ENCODE measurements at places on chromosomes 2 and 18. TPM values are rescaled to one million over a fixed set of nuclear protein-coding genes. Genes with fewer than 3 reads are reported as not detected.

The SLC35F6 gene
- total RNA-seq = 39.1 TPM

The GKN1 gene
- not detected for total RNA-seq

The CTAGE1 gene
- not detected for total RNA-seq

The OSR1 gene
- total RNA-seq = 6.9 TPM

The SIGLEC15 gene
- total RNA-seq = 1.0 TPM

The HOXD1 gene
- total RNA-seq = not detected

The TDRD15 gene
- total RNA-seq = 1.9 TPM

- no peaks in the 10 kb centered on the region for H3K27me3 ChIP-seq
- H3K4me1 ChIP-seq = no peaks in the 10 kb centered on the region
- H3K36me3 ChIP-seq = no peaks in the 10 kb centered on the region
- H3K27ac ChIP-seq = no peak overlapping the region
- no peak overlapping the region for H3K4me3 ChIP-seq
Measured at GRCh38 chr2:25275575-25275965, 66.2 kb downstream of the DNMT3A start.

GRCh38 chr2:64867253-64867996 is 121.8 kb upstream of the SLC1A4 start:
- DNase-seq = no peak
- no peaks in the 10 kb centered on the region for H3K27me3 ChIP-seq
- no peaks in the 10 kb centered on the region for H3K36me3 ChIP-seq
- H3K27ac ChIP-seq = no peak overlapping the region

DNA sequence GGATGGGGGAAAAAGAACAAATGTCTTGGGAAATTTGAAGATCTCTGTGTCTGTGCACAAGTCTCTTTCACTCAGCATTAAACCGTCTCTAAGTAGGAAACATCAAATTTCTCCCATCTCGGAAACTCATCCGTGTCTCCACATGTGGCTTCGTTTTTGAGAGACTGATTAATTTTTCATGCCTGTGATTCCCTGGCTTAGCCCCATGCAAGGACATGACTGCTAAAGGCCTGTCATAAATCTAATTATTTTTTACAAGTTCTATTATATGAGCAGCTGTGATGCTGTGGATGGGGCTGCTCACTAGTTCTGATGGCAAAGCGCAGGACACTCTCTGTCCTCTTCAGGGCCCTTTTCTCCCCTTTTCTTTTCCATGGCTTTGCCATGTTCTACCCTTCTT is 129.1 kb downstream of the RGPD3 start:
- no peak overlapping the region for H3K4me3 ChIP-seq
- no peak for DNase-seq
- no peak overlapping the region for H3K27ac ChIP-seq
- no peaks in the 10 kb centered on the region for H3K4me1 ChIP-seq
- peaks cover 89% of the 10 kb centered on the region for H3K27me3 ChIP-seq

GRCh38 chr2:191115391-191115790 is 35.4 kb downstream of the STAT4 start:
- H3K36me3 ChIP-seq = no peaks in the 10 kb centered on the region
- no peak overlapping the region for H3K27ac ChIP-seq
- no peak overlapping the region for H3K4me3 ChIP-seq
- H3K27me3 ChIP-seq = no peaks in the 10 kb centered on the region

- H3K27me3 ChIP-seq = peaks cover 10% of the 10 kb centered on the region
- H3K4me3 ChIP-seq = no peak overlapping the region
- H3K27ac ChIP-seq = no peak overlapping the region
- no peak for DNase-seq
- H3K4me1 ChIP-seq = no peaks in the 10 kb centered on the region
- no peaks in the 10 kb centered on the region for H3K36me3 ChIP-seq
Measured at GRCh38 chr2:59025157-59025757, 784.1 kb upstream of the FANCL start.

DNA sequence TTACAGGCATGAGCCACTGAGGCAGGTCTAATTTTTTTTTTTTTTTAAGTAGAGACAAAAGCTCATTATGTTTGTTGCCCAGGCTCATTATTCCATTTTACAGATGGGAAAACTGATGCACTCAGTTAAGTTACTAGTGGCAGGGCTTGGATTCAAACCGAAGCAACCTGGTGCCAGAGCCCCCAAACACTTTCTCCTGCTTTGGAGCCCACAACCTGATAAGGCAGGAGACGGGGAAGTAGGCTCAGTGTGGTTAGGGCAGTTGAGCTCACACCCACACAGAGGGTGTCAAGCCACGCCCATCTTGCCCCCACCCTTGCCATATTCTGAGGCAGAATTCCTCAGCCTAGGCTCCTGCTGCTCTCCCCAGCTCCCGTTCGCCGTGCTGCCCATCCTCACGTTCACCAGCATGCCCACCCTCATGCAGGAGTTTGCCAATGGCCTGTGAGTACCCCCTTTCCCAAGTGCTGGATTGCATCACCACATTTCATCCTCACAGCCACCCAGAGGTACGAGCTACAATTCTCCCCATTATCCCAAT is 5.8 kb upstream of the CTDSP1 start:
- no peaks in the 10 kb centered on the region for H3K36me3 ChIP-seq
- no peak for DNase-seq
- H3K27ac ChIP-seq = no peak overlapping the region
- peaks cover 18% of the 10 kb centered on the region for H3K4me1 ChIP-seq
- no peaks in the 10 kb centered on the region for H3K27me3 ChIP-seq

DNA sequence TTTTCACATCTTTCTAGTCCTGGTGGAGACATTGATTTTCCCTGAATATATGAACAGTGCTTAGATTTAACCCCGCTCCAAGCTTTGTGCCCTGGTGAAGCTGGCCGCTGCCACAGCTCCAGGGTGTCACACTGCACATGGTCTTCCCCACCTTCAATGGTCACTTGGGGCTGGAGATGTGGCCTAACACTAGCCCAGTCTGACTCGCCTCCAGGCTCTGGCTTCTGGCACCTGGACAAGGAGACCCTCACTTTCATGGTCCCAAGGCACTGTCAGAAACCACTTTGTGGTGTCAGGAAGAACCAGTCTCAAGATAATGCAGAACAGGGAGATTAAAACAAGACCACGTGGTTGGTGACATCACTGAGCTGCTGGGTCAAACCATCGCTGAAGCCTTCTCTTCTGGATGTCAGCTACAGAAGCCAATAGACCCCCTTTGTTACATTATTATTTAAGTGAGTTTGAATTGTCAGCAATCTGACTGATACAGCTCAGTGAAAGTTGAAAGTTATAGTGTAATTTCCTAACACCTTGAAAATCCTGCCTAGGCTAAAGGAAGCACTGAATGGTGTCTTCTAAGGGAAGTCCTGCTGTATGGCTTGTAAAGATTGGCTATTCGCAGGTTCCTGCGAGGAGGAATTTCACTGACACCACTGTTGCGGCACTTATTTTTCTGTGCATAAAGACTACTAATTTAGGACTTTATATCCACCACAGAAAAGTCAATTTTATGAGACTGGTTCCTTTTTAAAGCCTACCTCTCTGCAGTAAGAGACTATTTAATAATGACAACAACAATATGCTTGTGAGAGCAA is 55.0 kb upstream of the CTDP1 start:
- no peaks in the 10 kb centered on the region for H3K36me3 ChIP-seq
- H3K4me1 ChIP-seq = no peaks in the 10 kb centered on the region
- no peak overlapping the region for H3K27ac ChIP-seq
- no peak for DNase-seq
- H3K27me3 ChIP-seq = peaks cover 91% of the 10 kb centered on the region

DNA sequence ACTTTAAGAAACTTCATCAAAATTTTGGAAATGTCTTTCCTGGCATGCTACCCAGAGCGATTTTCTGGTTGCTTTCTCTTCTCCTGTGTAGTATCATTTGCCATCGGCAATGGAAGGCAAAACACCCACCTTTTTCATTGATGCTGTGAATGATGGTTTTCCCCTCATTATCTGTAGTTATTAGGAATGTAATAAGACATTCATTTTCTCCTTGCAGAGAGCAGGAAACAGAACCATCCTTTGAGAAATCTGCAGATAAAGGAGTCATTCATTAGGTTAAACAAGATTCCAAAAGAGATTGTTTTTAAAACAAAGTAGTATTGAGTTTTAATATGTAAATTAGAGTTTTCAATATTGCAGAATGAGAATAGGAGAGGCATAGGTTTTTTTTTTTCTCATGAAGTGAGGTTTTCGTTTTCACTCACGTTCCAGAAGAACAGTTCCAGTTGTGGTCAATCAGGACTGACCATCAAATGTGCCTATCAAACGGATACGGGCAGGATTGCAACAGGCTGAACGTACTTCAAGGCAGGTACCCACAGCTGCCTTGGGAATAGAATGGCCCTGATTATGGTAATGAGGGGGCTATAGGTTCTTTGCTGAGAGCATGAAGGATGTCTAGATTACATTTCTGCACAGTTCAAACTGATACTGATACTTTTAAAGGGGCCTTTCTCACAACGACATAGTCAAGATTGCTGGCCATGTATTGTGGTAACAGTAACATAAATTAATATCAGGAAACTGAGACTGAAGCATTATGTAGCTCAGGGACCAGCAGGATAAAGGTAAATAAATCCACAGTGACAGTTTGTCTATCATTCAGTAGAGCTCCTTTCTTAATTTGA is 49.8 kb upstream of the PLA2R1 start:
- no peak for DNase-seq
- no peaks in the 10 kb centered on the region for H3K27me3 ChIP-seq

- no peaks in the 10 kb centered on the region for H3K36me3 ChIP-seq
- H3K27ac ChIP-seq = no peak overlapping the region
- H3K4me3 ChIP-seq = no peak overlapping the region
- no peak for DNase-seq
- no peaks in the 10 kb centered on the region for H3K27me3 ChIP-seq
- H3K4me1 ChIP-seq = no peaks in the 10 kb centered on the region
Measured at GRCh38 chr2:35989040-35989439, 366.5 kb upstream of the CRIM1 start.

- H3K4me1 ChIP-seq = no peaks in the 10 kb centered on the region
- no peaks in the 10 kb centered on the region for H3K27me3 ChIP-seq
- no peak overlapping the region for H3K4me3 ChIP-seq
- H3K27ac ChIP-seq = no peak overlapping the region
Measured at GRCh38 chr18:37654731-37655369, 89.3 kb upstream of the CELF4 start.

DNA sequence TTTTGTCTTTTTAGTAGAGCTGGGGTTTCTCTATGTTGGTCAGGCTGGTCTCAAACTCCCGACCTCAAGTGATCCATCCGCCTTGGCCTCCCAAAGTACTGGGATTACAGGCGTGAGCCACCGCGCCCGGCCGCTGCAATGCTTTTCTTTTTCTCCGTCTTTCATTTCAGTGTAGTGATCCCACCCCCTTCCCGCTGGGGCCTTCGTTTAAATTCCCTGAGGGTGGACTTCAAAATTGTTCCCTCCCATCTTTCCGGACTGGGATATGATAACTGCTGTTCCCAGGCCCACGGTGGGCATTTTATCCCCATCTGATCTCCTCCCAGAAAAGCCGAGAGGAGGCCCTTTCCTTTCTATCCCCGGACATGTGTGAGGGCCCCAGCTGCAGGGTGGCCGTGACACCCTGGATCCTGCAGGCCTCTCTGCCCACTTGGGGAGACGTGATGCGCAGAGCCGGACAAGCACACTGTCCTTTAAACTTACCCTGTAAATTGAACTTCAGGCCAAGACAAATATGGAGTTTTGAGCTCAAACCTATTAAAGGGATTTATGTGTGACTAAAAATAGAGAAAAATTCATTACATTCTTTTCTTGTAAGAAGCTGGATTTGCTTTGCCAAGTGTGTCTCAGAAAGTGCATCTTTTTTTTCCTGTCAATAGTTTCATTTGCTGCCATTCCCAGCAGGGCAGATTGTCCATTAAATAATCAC is 54.5 kb upstream of the AFF3 start:
- no peak overlapping the region for H3K27ac ChIP-seq
- no peaks in the 10 kb centered on the region for H3K4me1 ChIP-seq
- no peak for DNase-seq
- H3K4me3 ChIP-seq = no peak overlapping the region
- H3K36me3 ChIP-seq = no peaks in the 10 kb centered on the region

DNA sequence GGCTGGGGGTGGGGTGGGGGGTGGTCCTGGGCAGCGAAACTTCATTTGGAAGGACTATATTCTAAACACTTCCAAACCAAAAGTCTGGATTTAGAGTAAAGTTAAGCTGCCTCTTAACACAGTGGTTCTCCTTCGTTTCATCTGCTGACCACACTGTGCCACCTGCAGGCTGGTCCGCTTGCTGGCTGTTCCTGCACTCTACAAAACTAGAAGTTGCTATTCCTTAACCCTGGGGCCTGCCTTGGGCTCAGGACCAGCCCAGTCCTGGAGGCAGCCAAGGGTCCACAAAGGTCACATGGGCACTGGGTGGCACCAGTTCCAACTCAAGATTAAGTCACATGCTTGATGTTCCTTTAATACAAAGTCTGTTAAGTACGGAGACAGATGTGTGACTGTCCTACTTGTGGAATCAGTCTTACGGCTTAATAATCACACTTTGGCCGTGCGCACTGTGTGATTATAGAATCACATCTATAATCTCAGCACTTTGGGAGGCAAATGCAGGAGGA is 195.4 kb downstream of the FAM210A start:
- H3K27me3 ChIP-seq = peaks cover 91% of the 10 kb centered on the region
- H3K27ac ChIP-seq = no peak overlapping the region

DNA sequence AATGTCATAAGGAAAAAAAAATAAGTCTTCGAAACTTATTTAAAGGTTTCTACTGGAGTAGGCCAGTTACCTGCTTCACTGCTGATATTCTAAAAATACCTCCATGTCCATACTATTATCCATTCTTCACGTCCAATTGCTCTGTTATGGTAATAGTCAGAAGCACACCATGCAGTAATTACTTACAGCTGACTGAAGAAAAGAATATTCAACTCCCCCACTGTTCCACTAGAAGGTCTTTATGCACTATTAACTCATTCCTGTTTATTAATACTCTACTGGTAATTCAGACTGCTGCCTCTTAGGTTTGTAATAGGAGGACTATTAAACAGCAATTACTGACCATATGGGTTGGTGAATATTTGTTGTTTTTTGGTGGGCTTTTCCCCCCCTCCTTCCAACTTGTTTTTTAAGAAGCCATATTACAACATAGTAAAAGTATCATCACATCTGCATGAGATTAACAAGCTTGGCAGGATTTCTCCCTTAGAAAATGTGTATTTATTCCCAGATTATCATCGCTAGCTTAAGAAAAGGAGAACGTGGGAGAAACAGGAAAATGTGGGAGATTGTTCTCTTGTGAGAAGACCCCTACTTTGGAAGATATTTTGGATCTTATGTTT is 806.4 kb upstream of the FANCL start:
- no peak for DNase-seq
- peaks cover 34% of the 10 kb centered on the region for H3K27me3 ChIP-seq
- no peak overlapping the region for H3K27ac ChIP-seq
- no peak overlapping the region for H3K4me3 ChIP-seq

GRCh38 chr2:85162746-85163301 is 29.6 kb downstream of the TCF7L1 start:
- no peaks in the 10 kb centered on the region for H3K27me3 ChIP-seq
- H3K36me3 ChIP-seq = no peaks in the 10 kb centered on the region
- H3K4me1 ChIP-seq = no peaks in the 10 kb centered on the region
- no peak for DNase-seq
- no peak overlapping the region for H3K4me3 ChIP-seq
- H3K27ac ChIP-seq = no peak overlapping the region

GRCh38 chr2:12935796-12936195 is 219.1 kb downstream of the TRIB2 start:
- no peak overlapping the region for H3K27ac ChIP-seq
- DNase-seq = no peak
- no peaks in the 10 kb centered on the region for H3K27me3 ChIP-seq
- no peak overlapping the region for H3K4me3 ChIP-seq
- H3K4me1 ChIP-seq = peaks cover 4% of the 10 kb centered on the region
- H3K36me3 ChIP-seq = no peaks in the 10 kb centered on the region

GRCh38 chr2:71787108-71787415 is 333.7 kb downstream of the DYSF start:
- H3K36me3 ChIP-seq = no peaks in the 10 kb centered on the region
- H3K27me3 ChIP-seq = no peaks in the 10 kb centered on the region
- DNase-seq = no peak
- peaks cover 41% of the 10 kb centered on the region for H3K4me1 ChIP-seq
